Activated CD4-positive, alpha-beta T cell treated with anti-CD3 and anti-CD28 coated beads, Interleukin-2, amount 50 U/mL, for 48 hours (primary cell): ENCODE measurements at places on chromosomes 11 and 22.

- DNase-seq, result peak; percentile 3
Measured at GRCh38 chr11:44621784-44622183, 56.3 kb downstream of the CD82 start.

DNA sequence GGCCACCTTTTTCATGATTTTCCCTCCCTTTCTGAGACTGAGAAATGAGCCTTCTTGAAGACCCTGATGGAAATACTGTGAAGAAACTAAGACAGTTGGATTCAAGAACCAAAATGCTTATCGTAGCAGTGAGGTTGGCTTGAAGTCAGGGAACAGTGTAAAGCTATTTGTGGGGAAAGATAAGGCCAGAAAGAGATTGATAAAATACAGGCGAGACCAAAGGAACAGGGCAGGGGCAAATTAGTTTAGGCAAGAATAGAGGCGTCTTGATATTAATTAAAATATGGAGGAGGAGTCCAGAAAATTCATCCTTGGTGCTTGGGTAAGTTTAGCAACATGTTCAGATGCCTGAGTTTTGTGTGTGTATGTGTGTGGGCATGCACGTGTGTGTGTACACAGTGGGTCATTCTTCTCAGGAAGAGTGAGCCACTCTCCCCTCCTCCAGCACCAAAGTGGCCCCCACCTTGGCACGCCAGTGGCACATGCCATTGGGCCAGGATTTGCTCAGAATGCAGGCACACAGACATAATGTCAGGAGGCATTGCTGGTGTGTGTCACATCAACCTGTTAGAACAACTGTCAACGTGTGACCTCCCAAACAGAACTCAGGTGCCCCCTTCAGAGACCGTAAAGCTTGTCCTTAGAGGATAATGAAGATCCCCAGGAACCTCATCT lies 3.9 kb upstream of the EHF start:
- no peak for DNase-seq

- DNase-seq, result no peak
Measured at GRCh38 chr22:21682385-21683175, 16.8 kb downstream of the PPIL2 start.

- DNase-seq, result no peak
Measured at GRCh38 chr11:107705027-107705426, 6.8 kb downstream of the SLN start.

DNA sequence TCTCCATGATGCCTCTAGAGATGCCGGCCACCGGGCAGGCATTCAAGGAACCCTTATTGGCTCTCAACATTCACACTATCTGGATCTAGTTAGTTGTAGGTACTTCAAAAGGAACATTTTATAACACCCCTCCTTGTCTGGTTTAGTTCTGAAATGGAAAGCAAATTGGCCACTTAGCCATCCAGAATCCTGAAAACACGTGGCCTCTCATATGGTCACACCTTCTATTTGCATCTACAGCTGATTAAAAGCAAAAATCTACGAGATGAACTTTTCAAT lies 29.2 kb downstream of the ABTB2 start:
- no peak for DNase-seq

DNA sequence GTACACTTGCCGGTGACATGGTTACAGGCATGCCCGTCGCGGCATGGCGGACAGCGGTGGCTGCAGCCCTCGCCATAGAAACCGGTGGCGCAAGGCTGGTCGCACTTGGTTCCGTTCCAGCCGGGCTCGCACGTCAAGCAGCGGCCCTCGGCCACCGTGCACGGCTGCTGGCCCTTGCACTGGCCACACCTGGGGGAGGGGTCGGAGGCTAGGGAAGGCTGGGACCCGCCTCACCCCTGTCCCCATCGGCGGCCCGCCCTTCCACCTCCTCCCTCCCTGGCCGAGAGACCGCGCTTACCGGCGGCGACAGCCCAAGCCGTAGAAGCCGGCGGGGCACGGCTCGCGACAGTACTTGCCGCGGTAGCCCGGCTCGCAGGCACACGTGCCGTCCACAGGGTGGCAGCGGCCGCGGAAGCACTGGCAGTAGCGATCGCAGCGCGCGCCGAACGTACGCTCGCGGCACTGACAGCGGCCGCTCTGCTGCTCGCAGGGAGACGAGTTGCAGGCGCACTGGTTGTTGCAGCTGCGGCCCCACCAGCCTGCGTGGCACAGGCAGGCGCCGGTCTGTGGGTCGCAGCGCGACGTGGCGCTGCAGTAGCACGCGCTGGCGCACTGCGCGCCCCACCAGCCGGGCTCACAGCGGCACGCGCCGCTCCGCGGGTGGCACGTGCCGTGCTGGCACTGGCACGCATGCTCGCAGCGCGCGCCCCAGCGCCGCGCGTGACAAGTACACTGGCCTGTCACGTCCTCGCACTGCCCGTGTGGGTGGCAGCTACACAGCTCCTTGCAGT lies 6.7 kb downstream of the SCARF2 start:
- peak; percentile 68 for DNase-seq

DNA sequence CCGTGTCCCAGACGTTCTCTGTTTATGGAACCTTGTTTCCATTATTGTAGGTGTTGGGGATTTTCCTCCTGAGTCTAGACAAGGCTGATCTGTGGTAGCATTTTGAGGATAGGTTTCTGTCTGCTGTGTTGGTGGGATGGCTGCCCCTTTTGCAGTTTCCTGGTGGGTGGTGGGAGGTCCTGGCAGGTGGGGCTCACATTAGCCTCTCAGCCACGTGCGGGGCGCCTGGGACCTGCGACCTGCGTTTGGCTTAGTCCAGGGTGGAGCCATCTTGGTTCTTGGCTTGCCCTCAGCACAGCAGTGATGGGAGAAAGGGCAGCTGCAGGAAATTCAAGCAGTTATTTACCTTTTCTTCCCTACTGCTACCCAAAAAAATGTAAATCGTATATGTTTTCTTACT lies 143.4 kb downstream of the TBC1D22A start:
- no peak for DNase-seq

- DNase-seq, result no peak
Measured at GRCh38 chr11:123057661-123058305, 4.2 kb downstream of the HSPA8 start.

DNA sequence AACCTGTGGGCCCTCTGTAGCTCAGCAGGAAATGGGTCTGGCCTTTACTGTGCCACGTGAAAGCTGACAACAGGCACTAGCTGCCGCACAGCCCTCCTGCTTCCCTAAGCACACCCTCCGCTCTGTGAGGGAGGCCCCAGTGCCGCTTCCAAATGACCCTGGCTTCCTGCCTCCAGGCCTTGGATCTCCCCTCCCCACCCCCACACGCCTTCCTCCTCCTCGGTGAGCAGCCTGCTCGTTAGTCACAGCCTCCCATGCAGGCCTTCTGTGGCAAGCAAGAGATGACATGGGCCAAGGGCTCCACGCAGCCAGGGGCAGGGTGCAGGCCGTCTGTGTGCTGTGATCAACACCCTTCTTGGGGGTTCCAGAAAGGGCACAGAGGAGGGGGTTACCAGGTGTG lies 15.3 kb upstream of the RASL10A start:
- no peak for DNase-seq

GRCh38 chr22:26737262-26737661 lies 79.9 kb downstream of the MIAT start:
- no peak for DNase-seq

DNA sequence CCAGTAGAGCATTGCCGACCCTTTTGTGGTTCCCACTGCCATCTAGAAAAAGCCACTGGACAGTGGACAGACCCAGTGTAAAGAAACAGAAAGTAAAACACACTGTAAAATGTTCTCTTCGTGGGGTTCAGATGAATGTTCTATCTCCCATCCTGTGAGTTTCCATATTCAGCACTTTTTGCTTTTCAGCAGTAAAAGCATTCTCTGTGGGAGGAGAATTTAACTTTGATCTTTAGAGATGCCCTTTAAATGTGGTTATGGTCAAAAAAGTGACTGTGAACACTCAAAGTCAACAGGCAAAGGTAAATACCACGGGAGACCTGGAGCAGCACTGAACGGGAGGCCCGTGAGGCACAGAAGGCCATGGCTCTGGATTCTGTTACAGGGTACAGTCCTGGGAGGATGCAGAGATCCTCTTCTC lies 53.9 kb downstream of the FLI1 start:
- DNase-seq, result no peak

GRCh38 chr22:44693756-44694155 lies 8.2 kb upstream of the PRR5 start:
- no peak for DNase-seq

GRCh38 chr11:206002-206384 lies 1.2 kb downstream of the BET1L start:
- no peak for DNase-seq
